NCI-H526 treated with DMSO at 0.1 percent for 48 hours (cell line): ENCODE measurements at places on chromosomes 3 and 15.

- no peak for DNase-seq
Measured at GRCh38 chr3:177295116-177295515, 97.8 kb upstream of the TBL1XR1 start.

DNA sequence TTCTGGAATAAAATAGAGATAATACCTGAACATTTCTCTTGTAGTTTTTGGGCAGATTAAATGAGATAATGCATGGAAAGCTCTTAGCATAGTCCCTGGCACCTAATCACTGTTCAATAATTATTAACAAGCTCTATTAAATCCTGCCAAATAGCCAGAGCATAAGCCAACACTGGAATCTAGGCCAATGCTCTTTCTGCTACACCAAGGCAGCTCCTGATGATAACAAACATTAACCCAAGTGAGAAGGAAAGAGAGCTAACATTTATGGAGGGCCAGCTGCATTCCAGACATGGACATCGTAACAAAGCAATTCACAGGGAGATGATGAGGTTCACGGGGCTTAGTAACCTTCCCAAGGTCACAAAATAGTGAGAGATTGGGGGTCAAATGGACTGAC, 23.3 kb downstream of the LARP6 start:
- no peak for DNase-seq

DNA sequence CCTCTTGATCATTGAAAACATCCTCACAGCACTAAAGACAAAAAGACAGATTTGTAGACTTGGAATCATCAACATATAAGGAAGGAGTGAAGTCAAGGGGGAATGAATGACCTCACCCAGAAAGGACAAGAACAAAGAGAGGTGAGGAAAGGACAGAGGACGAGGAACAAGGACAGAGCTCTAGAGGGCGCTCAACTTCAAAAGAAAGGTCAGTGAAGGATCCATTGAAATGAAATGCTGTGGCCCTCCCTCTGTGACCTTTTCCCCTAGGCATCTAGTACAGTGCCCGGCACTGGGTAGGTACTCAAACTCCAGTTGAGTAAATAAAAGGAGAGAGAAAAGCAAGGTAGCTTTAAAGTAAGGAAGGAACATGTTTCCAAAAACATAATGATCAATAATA, 2.6 kb downstream of the ATP8B4 start:
- DNase-seq = peak; percentile 18

DNA sequence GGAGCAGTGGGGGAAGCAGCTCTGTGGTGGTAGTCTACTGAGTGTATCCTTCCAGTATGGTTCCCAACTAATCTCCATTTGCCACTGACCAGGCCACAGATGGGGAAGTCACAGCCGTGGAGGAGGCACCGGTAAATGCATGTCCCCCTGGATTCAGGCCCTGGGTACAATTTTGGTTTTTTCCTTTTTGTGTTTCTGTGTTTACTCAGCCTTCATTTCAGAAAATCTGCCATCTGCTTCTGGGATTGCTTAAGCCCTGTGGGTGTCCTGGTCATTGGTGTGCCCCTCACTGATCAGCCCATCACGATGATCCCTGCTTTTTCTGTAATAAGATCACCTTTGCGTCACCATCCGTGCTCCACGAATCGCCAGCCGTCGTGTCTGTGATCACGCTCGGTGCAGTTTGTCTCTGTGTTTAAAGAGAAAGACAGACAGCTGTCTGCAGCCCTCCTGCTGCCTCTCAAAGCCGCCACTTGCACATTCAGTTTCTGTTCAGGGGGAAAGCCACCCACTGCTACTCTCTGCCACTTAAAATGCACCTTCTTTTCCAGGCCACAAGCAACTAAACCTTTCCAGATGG, 68.9 kb downstream of the DNASE1L3 start:
- DNase-seq = no peak

GRCh38 chr3:35114686-35115085, 524.6 kb upstream of the ARPP21 start:
- DNase-seq = no peak

- no peak for DNase-seq
Measured at GRCh38 chr15:101043011-101043410, 123.9 kb downstream of the LRRK1 start.
